ENCODE measurements at places on chromosomes 3 and 15. TPM values are rescaled to one million over a fixed set of nuclear protein-coding genes. Genes with fewer than 3 reads are reported as not detected.

DAPK2 gene
- total RNA-seq: 3.0 TPM

MESP1 gene
- total RNA-seq: 0.26 TPM

AEN gene
- 17.9 TPM for total RNA-seq

ESYT3 gene
- total RNA-seq: 1.4 TPM

HERC2 gene
- total RNA-seq: 16.6 TPM

FBXO40 gene
- total RNA-seq: not detected
